ENCODE measurements at places on chromosomes 7 and 10.
A peak's percentile ranks its signal among the peaks of the same experiment; 100 is the strongest.

DNA sequence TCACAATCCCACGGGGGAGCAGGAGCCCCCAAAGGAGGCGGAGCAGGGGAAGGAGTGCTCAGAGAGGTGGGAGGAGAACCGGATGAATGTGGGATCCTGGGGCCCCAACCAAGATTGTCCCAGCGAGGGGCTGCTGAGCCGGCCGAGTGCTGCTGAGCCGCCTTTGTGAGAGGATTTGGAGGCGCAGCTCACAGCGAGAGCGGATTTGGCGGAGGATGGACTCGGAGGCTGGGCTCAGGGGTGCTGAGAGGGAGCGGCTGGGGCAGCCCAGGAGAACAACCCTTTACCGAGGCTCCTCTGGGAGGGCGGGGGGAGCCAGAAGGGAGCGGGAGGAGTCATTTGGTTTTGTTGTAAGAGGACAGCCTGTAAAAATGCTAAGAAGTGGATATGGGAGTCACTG, 23.0 kb downstream of the GHRHR start:
- no peak for DNase-seq

DNA sequence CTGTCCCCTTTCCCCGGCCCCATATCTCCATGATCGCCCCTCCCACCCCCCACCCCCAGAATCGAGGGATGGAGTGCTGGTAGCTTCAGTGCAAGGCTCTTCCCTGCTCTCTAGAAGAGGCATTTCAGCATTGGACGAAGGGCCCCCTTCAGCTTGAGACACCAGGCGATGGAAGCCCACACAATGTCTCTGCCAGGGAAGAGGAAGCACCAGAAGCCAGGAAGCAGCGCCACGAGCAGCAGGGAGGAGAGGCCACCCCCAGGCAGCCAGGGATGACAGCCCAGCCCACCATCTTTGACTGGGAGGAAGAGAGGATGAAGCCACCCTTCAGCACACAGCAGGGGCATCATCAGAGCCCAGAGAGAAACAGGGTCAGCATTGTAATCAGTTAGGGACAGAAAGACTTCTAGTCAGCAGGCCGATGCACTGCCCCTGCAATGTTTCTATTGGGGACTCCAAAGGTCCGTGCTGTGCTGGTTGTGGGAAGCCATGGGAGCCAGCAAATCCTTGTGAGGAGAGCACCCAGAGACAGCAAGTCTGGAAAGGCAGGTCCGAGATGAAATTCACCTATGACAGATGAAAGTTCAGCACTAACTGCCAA, 15.7 kb downstream of the TMEM72 start:
- no peak for DNase-seq

DNA sequence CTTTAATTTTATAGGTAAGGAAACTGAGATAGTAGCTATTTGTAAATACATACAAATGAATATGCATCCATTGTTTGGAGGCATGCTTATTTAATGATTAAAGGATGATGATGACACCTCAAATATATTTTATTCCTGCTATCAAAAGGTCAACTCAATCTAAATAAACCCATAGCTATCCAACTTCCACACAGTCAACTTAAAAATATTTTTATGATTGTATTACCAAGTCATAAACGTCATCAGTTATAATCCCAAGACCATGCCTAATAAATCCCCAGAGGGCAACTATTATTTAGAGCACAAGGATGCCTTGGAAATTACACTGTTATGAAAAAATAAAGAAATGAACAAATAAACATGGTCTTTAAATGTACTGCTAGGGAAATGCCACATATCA, 102.1 kb downstream of the MPP7 start:
- DNase-seq = peak; percentile 73

- DNase-seq = no peak
These were observed 8.3 kb upstream of the TMEM168 start for GRCh38 chr7:112798274-112799159.
